CD14-positive monocyte (primary cell): ENCODE measurements at places on chromosomes 5 and 9.

GRCh38 chr9:1051584-1052275 lies 1.6 kb downstream of the DMRT2 start:
- DNase-seq: no peak

DNA sequence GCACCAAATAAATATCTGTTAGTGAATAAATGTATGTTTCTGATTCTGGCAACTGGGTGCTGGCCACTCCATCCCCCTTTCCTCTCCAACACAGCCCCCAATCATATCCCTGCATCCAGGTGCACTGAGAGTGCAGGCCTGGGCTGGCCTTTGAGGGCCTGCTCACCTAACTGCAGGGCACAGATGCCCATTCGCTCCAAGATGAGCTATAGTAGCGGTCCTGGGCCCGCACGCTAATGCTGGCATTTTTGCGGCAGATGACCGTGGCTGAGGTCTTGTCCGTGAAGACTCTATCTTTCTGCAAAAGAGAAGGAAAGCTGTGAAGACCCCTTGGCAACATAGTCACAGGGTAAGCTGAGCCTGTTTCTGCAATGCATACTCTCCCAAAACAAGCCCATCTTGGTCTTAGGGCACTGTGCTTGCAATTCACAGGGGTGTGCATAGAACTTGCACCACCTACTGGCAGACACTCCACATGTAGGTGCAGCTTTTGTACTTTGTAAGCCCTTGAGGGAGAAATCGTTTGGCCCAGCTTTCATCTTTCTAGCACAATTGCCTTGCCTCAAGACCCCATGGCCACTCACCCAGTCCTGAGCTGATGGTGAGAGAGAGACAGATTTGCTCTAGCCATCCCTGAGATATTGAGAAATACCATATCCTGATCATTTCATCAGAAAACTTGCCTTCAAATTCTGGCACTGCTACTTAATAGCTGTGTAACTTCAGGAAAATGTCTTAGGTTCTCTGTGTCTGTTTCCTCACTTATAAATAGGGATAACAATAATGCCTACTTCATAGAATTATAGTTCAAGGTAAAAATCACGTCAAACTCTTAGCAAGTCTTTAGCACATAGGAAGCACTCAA lies 13.5 kb downstream of the IL12B start:
- no peak for DNase-seq

- no peak for DNase-seq
These were observed 78.3 kb downstream of the DCP2 start for GRCh38 chr5:113054899-113055298.

GRCh38 chr9:87040410-87041009 lies 93.2 kb upstream of the GAS1 start:
- DNase-seq: no peak

DNA sequence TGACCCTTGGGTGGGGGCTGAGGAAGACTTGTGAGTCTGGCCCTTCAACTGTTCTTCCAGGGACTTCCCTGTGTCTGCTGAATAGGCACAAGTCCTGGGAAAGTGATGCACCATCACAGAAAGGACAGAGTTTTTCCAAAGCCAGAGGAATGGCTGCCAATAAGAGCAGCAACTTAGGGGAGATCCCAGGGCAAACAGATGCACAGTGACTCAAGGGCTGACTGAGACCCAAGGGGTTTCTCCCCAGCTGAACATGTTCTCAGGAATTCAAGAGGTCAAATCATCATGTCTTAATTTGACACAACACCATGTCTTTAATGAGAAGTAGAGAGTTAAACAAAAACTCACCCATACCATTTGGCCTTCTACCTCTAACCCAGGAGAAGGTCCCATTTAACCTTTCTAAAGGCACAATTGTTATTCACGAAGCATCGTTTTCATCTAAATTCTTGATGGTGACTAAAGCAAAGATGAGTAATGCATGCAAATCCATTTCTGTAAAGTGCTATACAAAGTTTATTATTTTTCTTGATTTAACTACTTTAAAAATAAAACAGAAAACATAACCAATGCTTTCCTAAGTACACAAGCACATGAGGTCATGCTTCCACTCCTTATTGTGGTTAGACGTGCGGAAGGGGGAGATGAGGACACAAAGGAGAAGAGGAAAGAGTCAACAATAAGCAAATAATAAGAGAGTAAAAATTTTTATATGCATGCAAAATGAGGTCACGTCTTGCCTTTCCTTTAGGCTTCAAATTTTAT lies 324.1 kb downstream of the PLK2 start:
- no peak for DNase-seq

- no peak for DNase-seq
These were observed 587.8 kb downstream of the PSAT1 start for GRCh38 chr9:78884611-78885150.

- DNase-seq: no peak
These were observed 95.2 kb downstream of the C9orf50 start for GRCh38 chr9:129525656-129526196.

DNA sequence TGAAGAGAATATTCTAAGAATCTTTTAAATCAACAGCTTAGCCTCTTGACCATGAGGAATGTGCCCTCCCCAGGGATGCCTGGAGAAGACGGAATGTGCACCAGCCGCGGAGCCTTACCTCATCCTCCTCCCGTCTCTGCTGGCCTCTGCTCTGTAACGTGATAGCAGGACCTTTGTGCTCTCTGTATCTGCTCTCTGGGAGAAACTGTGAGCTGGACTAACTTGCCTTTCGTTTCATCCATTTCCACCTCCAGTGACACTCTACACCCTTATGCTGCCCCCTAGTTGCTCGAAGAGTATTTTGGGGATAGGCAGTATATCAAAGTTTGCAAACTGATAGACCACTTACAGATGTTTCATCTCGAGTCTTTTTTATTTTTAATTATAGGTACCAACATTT lies 141.4 kb downstream of the NPR3 start:
- DNase-seq: no peak

GRCh38 chr9:110142868-110143481 lies 65.0 kb downstream of the C9orf152 start:
- no peak for DNase-seq
